ENCODE measurements at places on chromosomes 12 and 14.

- no peak for DNase-seq
Observed at GRCh38 chr12:46207644-46208043, 61.2 kb downstream of the SLC38A1 start.

DNA sequence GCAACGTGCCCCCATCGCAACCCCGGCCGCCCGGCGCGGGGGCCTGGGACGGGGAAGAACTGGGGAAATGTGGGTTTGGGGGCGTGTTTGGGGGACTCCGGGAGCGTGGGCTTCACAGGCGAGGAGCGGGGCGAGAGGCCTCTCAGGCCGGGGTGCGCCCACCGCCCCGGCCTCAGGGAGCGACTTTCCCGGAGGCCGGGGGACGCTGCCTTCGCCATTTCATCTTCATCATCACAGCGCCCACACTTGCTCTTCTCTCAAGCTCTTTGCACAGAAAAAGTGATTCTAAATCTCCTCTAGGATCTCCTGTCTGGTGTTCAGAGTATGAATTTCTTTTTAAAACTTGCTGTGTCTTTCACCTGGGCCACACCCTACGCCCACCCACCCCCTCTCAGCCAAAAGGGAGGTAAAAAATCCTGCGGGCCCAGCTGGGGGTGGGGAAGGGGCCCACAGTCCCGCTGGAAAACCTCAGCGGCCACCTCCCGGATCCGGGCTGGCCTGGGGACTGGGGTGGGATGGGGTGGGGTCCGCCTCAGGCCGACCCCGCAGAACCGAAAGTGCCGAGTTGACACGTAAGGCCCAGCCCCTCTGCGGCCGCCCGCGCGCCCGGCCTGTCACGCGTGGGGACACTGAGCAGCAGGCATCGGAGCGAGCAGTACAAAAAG is 7.4 kb downstream of the CDKN1B start:
- DNase-seq = no peak

- peak; percentile 84 for DNase-seq
Observed at GRCh38 chr12:15584366-15585041, 204.7 kb downstream of the EPS8 start.

DNA sequence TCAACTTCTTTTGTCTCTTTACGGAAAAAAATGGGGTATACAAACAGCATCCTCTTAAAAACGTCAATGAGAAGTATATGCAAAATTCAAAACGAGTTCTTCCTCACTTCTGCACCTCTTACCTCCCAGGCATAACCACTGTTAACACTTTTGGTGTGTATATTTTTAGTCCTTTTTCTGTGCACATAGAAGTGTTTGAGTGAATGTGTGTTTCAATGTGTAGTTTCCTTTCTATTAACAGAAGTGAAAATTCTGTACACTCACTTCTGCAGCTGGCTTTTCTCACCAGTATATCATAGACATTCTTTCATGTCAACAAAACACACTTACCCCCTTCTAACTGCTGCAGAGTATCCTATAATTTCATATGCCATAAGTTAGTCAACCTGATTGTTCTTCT is 5.4 kb downstream of the UBR7 start:
- DNase-seq = peak; percentile 70

GRCh38 chr12:92034858-92035401 is 110.7 kb downstream of the BTG1 start:
- peak; percentile 95 for DNase-seq

DNA sequence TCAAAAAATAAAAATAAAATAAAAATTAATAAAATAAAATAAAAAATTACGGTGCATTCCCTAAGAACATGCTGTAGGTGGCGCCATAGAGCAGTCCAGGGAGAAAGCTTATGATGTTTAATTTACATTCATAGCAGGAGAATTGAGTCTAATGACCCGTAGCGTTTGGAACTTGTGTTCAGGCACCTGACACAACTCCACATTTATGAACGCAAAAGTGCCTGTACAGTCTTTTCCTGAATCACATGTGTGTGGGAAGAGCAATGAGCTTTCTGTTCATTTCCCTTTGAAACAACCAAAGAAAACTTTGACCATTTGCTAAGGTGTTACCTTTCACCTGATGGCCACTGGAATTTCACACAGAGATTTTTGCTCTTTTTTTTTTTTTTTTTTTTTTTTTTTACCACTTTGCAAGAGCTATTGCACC is 60.6 kb upstream of the KCNA1 start:
- DNase-seq = peak; percentile 49

DNA sequence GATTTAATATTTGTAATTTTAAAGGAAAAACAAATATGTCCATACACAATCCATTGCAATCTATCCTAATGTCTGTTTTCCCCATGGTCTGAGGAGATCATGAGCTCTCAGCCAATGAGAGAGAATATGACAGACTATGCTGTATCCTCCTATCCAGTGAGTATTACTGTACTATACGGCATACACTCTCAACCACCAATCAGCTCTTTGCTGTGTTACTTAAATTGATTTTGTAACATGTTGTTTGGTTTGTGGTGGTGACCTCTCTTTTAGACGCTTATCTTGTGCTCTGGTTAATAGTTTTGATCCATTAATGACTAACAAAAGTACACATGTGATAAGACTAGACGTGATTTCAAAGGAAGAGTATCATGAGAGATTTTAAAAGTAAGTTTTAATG is 231.5 kb upstream of the FOXN3 start:
- DNase-seq = no peak

- peak; percentile 16 for DNase-seq
Observed at GRCh38 chr14:86057018-86057667, 527.2 kb downstream of the FLRT2 start.

DNA sequence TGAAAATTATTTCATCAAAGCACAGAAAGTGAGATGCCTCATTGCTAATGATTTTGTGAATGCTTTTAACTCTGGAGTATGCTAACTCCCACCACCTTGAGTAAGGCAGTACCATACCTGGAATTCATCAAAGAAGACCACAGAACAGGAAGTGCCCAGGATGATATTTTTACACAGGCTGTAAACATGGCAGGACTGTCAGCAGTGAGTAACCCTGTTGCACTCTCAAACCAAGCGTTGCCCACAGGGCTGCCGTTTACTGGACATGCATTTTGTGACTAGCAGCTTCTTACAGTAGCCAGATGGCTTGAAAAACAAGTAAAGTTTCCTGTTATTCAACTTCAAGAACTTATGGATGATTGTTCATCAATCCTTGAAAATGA is 42.4 kb downstream of the RALGAPA1 start:
- no peak for DNase-seq

DNA sequence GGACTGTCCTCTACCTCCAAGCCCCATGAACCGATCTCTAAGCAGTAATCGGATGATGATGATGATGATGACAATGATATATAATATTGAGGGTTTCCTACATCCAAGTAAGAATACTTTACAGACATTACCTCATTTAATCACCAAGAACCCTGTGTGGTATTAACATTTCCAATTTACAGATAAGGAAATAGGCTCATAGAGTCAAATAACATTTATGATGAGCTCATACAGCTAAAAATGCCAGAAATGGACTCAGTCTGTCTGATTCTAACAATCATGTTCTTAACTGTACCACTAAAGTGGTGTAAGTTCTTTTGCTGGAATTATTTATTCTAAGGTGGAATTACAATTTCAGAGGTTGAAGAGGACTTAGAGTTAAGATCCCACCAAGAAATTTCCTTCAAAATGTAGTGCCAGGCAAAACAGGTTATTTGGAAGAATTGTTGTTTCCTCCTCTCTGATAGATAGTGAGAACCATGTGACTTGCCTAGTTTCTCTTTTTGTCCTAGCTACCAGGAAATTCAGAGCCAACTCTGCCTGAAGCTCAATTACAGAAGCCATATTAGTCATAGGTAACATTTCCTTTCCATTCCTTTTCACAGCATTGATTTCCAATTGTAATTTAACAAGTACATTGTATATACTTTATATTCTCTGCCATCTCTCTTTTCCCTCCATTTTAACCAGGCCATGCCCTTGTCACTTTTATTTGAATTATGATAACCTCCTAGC is 23.8 kb upstream of the CCDC175 start:
- no peak for DNase-seq

DNA sequence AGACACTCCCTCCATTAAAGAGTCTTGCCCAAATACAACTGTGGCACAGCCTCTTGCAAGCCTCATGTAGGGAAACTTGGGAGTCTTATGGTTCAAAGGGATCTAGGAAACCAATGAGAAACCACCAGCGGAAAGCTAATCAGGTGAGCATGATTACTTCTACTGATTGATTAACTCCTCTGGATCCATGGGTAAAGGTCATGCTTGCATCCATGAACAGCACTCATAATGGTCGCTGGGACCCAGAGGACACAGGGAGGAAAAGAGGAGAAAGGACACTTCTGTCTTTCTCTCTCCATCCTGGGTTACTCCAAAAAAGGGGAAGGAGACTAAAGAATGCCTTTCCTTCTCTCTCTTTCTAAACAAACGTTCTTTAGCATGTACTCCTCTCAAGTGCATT is 1397.2 kb downstream of the LRFN5 start:
- no peak for DNase-seq

DNA sequence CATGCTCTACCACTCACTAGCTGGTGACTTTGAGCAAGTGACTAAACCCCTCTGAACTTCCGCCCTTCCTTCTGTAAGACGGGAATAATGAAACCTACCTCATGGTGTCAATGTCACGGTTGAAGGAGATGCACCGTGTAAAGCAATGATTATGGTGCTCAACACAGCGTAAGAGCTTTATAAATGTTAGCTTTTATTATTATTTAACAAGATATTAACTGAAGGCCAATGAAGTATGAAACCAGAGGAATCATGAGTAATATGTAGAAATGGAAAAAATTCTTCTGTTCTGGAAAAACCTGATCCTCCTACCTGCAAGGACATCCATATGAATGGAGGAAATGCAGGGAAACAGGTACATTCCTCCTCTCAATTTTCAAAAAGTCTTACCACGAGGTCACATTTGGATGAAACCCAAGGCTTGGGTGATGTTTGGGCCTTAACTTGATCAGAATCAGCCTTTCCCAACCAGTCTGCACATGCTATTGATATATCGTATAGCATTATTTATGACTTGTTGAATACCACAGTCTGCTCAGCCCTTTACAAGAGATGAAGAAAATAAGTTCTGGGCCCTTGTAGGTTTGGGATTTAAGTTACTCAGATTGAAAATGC is 166.8 kb upstream of the TBX3 start:
- no peak for DNase-seq

- DNase-seq = peak; percentile 24
Observed at GRCh38 chr12:7609051-7609450, 56.7 kb downstream of the APOBEC1 start.

DNA sequence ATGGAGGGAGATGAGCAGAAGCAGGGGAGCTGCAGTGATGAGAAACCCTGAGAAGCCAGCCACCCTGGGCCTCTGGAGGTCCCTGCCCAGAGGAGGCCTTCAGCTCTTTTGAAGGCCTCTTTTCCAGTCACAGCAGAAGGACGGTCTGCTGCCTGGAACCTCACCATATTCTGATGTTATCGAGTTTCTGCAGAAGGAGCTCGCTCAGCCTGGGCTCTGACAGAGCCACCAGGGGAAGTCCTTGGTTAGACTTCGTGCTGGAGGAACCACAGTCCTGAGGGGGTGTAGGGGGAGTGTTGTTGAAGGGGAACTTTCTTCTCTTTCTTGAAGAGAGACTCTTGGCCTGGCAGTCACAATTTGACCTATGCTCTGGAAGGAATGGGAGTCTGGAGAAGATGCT is 25.1 kb upstream of the BATF start:
- peak; percentile 75 for DNase-seq

GRCh38 chr14:53153702-53154112 is 584 bp upstream of the DDHD1 start:
- DNase-seq = no peak

GRCh38 chr12:76031081-76031413 is 529 bp downstream of the PHLDA1 start:
- no peak for DNase-seq

DNA sequence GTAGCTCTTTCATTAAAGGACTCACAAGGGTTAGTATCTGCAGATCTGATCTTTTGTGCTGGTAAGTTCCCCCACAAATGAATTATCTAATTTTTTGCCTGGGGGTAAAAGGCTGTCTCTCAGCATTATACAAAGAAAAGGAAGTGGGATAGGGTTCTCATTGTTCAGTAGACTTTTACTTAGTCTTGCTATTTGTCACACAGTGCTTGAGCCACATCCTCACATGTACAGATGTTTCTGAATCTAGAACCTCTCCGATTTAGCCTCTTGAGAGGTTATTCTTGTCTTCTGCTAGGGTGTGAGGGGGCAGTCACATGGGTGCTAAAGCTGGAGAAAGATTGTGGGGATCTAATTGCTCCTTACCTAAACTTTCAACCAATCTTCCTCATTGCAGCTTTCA is 93.0 kb downstream of the SLC41A2 start:
- peak; percentile 39 for DNase-seq

GRCh38 chr14:76289276-76289675 is 86.7 kb upstream of the ESRRB start:
- DNase-seq = no peak

DNA sequence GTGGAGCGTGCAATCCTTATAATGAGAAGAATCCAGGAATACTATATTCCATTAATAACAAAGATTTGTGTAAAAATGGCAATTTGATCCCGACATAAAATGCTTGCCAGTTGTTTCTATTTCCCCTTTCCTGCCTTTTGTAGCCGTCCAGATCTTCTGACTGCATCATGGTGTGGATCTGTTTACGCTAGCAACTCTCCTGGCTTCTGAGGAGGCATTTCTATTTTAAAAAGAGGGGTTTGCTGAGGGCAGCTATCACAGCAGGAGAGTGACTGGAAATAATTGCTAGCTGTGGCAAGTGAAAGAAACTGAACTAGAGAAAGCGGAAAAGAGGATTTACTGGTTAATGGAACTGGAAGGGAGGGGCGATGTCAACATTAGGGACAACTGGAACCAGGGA is 145.6 kb downstream of the ATP23 start:
- DNase-seq = no peak

DNA sequence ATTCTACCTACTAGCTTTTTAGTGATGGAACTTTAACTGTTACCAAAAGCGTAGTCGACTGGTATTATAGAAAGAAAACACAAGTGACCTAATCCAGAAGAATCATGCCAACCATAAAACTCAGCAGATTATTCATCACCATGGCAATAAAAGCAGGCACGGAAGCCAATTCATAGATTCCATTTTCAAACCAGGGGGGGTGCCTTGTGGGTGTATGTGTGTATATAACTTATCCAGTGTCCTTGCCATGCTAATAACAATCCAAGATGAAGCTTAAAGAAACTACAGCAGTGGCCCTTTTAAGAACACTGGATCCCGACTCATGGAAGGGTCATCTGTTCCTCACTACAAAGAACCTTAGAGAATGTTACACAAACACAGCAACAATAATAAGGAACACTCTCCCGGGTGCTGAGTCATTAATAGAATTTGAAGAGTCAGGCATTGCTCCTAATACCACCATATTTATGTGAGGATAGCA is 61.0 kb downstream of the EPS8 start:
- DNase-seq = no peak

GRCh38 chr12:110677982-110678381 is 10.9 kb downstream of the HVCN1 start:
- DNase-seq = no peak

- DNase-seq = no peak
Observed at GRCh38 chr14:87628780-87629179, 364.2 kb downstream of the GALC start.

DNA sequence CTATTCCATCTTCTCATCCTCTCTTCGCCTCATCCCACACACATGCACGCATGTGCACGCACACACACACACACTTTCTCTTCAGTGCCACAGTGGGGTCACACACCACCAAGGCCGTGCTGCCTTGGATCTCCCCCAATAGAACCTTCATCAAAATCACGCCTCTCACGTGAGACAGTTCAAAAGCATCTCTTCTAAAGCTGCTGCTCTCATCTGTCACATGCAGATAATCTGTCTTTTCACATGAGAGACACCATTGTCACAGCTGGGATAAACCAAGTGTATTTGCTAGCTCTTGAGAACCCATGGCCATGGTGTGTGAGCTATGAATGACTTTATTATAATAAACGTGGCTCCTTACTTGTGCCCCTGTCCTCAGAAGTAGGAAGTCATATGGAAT is 218.7 kb downstream of the EGLN3 start:
- no peak for DNase-seq
